ENCODE measurements at places on chromosomes 2 and 18. TPM values are rescaled to one million over a fixed set of nuclear protein-coding genes. Genes with fewer than 3 reads are reported as not detected.

RAB6D gene
- not detected for total RNA-seq

BIRC6 gene
- 216 TPM for total RNA-seq

COMMD1 gene
- total RNA-seq: 57.9 TPM

SS18 gene
- total RNA-seq: 55.3 TPM

WBP1 gene
- total RNA-seq: 27.1 TPM

IFIH1 gene
- total RNA-seq: 2.1 TPM
